ENCODE measurements at places on chromosomes 5 and 9.

DNA sequence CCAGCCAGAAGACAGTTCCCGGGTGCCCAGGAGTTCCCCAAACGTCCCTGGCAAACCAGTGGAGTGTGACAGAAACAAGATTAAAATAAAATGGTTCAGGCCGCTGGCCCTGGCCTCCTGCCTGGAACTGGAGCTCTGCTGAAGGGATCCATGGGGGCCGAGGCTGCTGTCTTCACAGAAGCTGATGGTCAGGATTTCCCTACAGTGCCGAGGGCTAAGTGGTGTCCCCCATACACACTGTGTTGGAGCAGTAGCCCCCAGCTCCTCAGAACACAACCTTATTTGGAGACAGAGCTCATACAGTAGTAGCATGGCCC is 55.9 kb downstream of the MRPL36 start:
- DNase-seq, result no peak

GRCh38 chr5:95631991-95632675 is 12.2 kb downstream of the GPR150 start:
- DNase-seq, result peak; percentile 85

GRCh38 chr5:5716665-5717064 is 294.2 kb downstream of the ICE1 start:
- no peak for DNase-seq

- no peak for DNase-seq
Measured at GRCh38 chr5:59745415-59745863, 148.1 kb downstream of the PDE4D start.

- no peak for DNase-seq
Measured at GRCh38 chr9:121954477-121955140, 138.5 kb downstream of the TTLL11 start.

DNA sequence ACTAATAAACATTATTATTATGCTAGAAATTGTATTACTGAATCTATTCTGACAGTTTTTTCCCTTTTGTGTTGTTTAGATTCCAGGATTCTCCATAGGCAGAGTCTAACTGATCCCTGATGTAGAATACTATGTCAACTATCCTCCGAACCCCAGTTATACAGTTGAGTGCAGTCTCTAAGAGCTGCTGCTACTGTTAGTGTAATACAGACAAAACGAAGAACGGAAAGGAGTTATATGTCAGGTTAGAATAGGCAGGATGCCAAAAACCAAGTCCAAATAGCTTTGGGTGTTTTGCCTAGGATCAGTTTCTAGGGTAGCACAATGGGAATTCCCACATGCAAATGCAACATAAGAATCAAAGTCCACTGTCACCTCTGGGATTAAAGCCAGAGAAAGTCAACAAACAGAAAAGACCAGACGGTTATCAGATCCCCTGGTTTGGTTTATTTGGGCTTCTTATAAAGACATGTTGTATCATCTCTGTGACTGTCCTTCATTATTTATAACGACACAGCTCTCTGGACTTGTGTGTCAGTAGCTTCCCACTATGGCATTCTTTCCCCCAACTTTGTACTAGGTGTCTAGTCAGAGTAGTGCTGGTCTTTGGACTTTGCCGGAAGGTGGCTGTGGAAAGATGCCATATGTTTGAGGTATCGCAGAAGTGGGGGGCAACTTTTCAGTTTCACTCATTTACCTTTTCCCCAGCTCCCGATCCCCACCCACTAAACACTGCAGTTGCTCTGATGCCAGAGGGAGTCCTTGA is 14.9 kb upstream of the TMEM38B start:
- no peak for DNase-seq

- DNase-seq, result no peak
Measured at GRCh38 chr5:116528519-116529234, 45.9 kb downstream of the SEMA6A start.

- DNase-seq, result no peak
Measured at GRCh38 chr9:79431019-79431679, 140.6 kb upstream of the TLE4 start.

DNA sequence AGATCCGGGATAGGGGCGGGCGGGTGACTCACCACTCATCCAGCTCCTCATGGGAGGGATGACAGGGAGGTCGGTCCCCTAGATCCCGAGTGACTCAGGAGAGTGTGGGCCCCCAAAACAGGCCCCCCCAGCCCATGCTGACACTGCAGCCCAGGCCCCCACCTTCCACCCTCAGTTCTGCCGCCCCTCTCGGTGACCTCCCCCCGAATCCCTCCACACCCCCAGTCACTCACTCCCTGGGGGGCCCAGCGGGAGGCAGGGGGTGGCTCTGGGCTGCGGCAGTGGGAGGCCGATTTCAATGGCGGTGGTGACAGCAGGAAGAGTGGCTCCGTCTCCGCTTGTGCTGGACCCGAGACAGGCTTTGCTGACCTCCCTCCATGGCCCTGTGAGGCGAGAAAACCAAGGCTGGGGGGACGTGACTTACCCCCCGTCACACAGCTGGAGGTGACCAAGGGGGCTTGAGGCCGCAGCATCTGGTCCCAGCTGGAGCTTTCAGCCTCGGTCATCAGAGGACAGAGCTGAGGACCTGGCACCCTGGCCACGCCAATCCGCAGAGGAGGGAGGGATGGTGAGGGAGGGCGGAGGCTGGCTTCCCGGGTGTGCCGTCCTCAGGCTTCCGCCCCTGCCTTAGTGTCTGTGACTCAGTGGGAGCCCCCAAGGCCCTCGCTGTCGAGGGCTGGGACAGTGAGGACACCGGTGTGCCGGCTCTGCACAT is 9.0 kb downstream of the GPSM1 start:
- no peak for DNase-seq

- peak; percentile 68 for DNase-seq
Measured at GRCh38 chr5:74648835-74649293, 8.3 kb upstream of the ENC1 start.

- DNase-seq, result no peak
Measured at GRCh38 chr9:91495450-91495849, 71.8 kb upstream of the NFIL3 start.

- DNase-seq, result no peak
Measured at GRCh38 chr5:69305512-69305911, 27.1 kb downstream of the CCDC125 start.

- no peak for DNase-seq
Measured at GRCh38 chr9:33731142-33731541, 64.2 kb upstream of the PRSS3 start.

- DNase-seq, result no peak
Measured at GRCh38 chr5:25458628-25459027, 813.9 kb upstream of the CDH10 start.

DNA sequence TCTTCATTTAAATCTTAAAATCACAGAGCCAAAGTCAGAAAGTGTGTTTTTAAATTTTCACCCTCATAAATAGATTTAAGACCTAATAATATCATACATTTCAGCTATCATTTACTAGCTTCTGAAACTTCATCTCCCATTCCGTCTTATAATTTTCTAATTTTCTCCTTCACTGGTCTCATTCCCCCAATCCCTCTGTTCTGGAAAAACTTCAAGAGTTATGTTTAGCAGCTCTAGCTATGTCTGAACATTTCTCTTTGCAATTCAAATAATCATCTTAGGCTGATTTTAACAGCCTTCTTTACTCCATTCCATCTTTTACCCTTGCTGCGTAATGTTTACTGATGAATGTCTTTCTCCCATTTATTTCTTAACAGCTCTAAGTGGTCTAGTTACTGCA is 192.4 kb downstream of the SLF1 start:
- DNase-seq, result no peak
